Mammary epithelial cell (primary cell): ENCODE measurements at places on chromosomes 13 and 19. TPM values are rescaled to one million over a fixed set of nuclear protein-coding genes. Genes with fewer than 3 reads are reported as not detected.

CLDN10 gene
- polyA plus RNA-seq, result not detected

IGLON5 gene
- not detected for polyA plus RNA-seq

WDR62 gene
- polyA plus RNA-seq, result 9.3 TPM

ZNF573 gene
- 5.9 TPM for polyA plus RNA-seq

DNA sequence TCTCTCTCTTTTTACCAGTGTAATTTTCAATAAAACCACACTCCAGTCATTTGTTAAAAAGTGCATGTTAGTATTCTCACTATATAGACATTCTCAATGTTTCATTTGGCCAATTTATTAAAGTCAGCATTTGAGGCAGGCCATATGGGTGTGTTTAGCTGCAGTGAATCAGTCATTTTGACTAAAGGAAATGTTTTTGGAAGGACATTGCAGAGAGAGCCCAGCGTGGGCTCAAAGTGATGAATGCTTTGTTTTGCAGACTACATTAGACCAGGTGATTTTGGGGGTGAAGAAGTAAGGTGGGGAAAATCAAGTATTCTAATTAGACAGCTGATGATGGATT is 116.7 kb downstream of the POSTN start:
- DNase-seq, result no peak

DNA sequence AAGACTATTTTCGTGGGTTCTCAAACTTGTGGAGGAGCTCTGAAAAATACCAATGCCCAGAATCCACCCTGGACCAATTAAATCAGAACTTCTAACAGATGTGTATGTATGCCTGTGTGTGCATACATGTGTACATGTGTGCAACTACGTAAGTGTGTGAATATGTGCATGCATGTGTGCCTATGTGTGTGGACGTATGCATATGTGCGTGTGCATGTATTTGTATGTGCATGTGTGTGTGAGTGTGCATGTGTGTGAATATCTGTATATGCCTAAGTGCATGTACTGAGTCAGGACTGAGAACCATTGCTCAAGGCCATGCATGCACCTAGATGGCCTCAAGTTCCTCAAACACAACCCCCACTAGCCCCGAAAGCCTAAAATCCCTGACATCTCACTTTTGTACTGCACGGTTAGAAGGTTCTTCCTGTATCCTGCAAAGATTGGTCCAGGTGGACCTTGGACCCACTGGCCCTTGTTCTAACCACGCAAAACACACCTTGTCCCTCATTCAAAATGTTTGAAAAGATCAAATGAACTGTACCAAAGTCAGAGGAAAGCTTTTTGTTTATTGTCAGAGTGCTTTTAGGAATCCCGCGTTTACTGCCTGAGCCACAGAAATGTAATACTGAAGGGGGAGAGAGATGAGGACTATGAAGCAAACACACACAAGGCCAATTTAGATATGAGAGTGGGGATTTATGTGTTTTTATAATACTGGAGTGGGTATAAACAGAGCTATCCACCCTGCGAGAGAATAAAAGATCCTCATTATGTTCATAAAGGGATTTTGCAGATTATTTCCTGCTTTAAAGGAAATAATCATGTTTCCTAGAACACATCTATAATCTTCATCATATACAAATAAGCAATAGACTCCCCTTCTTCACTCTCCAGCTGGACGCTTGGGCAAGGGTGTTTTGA is 39.1 kb downstream of the LATS2 start:
- DNase-seq, result no peak

GRCh38 chr13:91909617-91910016 is 511.2 kb downstream of the GPC5 start:
- no peak for DNase-seq

DNA sequence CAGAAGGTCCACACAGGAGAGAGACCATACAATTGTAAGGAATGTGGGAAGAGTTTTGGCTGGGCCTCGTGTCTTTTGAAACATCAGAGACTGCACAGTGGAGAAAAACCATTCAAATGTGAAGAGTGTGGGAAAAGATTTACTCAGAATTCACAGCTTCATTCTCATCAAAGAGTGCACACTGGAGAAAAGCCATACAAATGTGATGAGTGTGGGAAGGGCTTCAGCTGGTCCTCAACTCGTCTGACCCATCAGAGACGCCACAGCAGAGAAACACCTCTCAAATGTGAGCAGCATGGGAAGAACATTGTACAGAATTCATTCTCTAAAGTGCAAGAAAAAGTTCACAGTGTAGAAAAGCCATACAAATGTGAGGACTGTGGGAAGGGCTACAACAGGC is 5.4 kb upstream of the ZNF225 start:
- no peak for DNase-seq

- peak; percentile 99 for DNase-seq
Measured at GRCh38 chr19:45423589-45424190, at the start of gene ERCC1. TSS of gene ERCC1 (minus strand) at chr19:45423917. CDS start at chr19:45423374, 543 bp downstream.

DNA sequence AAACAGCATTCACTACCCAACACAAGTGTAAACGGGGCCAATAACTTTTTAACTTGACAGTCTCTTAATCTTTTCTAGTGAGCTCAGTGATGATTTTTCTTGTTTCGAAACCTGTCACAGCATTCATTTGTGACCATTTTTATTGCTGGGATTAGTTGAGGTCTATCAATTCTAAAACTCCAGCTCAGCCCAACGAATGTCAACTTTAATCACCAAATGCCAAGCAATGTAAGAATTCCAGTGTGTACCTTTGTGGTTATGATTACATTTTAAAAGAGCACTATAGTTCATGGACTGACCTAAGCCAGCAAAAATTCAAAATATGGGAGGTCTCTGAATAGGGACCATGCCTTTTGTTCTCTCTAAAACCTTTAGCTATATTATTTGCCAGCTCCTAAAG is 694.3 kb upstream of the SGCG start:
- no peak for DNase-seq

DNA sequence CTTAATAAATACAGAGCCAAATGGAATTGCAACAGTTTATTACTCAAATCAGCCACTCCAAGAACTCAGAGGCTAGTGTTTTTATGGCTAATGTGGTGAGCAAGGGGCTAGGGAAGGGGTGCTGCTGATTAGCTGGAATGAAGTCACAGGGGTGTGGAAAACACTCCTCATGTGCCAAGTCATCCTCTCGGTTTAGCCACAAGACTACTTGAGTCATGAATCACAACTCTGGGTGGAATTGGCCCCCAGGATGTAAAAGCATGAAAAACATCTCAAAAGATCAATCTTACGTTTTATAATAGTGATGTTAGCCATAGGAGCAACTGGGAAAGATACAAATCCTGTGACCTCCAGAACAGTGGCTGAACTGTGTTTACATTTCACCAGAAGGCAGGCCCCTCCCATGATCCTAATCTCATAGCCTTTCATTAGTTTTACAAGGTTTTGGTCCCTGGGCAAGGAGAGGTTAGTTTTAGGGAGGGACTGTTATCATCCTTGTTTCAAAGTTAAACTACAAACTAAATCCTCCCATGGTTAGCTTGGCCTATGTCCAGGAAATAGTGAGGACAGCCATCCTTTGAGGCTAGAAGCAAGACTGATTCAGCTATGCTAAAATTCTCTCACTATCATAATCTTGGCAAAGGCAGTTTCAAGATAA is 2020.1 kb upstream of the PCDH20 start:
- peak; percentile 64 for DNase-seq

GRCh38 chr19:18203408-18203862 is 407 bp downstream of the RAB3A start:
- DNase-seq, result no peak
